ENCODE measurements at places on chromosomes 1 and 21. TPM values are rescaled to one million over a fixed set of nuclear protein-coding genes. Genes with fewer than 3 reads are reported as not detected.

RGSL1 gene
- total RNA-seq = not detected

MATN1 gene
- total RNA-seq = not detected

CDK18 gene
- total RNA-seq = not detected

RSPO1 gene
- total RNA-seq = not detected

OR2T33 gene
- not detected for total RNA-seq

NCF2 gene
- 0.07 TPM for total RNA-seq

ST3GAL3 gene
- total RNA-seq = 17.1 TPM

KLHDC7A gene
- total RNA-seq = not detected

FCGR2B gene
- not detected for total RNA-seq

DNA sequence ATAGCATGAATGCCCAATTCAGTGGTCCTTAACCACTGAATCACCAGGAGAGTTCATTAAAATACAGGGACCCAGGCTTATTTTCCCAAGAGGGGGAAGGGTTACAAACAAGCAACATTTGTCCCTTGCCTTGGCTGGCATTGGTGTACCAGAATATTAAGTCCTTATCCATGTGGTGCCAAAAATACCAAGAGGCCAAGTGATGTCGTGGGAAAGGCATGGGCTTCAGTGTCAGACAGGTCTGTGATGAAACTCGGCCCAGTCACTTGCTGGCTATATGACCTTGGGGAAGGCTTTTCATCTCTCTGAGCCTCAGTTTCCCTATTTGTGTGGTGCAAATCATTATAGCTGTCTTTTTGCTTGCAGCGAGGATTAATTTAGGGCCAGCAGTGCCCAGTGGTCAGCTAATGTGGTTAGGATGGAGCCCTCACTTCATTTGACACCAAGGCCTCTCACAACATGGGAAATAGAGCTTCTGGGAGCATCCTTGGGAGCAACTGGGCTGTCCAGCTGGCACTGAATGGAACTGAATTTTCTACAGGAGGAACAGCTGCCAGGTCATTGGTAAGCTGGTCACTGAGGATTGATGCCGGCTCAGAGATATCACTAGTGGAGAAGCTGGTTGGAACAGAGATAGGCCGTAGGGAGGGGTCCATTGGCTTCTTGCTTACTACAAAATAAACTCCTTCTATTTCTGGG, 77.2 kb upstream of the PPP2R5A start:
- DNase-seq = no peak

DNA sequence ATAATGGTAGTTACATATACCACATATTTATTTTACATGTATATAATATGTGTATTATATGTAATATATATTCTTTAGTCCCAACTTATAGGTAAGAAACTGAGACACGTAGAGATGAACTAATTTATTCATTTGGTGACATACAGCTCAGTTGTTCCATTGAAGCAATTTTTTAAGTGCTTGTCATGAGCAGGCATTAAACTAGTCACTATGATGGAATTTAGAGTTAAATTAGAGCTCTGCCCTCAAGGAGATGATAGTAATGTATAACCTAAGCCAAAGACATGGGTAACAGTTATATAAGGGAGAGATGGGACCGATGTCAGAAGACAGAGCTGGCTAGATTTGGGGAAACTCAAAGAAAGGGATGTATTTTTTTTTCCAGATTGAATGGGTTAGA, 83.0 kb downstream of the ST6GALNAC5 start:
- DNase-seq = no peak

DNA sequence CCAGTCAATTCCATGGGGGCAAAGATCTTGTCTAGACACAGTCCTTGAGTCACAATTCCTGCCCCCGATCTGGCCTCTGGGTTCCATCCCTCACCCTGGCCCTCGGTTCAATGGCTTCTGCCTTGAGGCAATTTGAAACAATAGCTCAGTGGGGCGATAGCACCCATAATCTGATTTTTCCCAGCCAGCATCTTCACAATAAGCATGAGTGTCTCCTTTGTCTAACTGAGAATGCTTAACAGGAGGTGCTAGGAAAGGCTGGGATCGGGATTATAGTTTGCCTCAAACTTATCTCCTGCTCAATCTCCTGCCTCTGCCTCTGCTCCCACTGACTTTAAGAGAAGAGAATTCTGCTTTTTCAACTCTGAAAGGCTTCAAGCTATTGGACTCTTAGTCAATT, 293.9 kb upstream of the PROX1 start:
- no peak for DNase-seq

- DNase-seq = no peak
These were observed 3.7 kb upstream of the SAMD11 start for GRCh38 chr1:920010-920409.

- no peak for DNase-seq
These were observed 35.8 kb upstream of the RIPK4 start for GRCh38 chr21:41802684-41803083.

- no peak for DNase-seq
These were observed 48.3 kb downstream of the FGGY start for GRCh38 chr1:59345221-59345620.

- no peak for DNase-seq
These were observed 20.6 kb upstream of the ELOA start for GRCh38 chr1:23722652-23723051.

DNA sequence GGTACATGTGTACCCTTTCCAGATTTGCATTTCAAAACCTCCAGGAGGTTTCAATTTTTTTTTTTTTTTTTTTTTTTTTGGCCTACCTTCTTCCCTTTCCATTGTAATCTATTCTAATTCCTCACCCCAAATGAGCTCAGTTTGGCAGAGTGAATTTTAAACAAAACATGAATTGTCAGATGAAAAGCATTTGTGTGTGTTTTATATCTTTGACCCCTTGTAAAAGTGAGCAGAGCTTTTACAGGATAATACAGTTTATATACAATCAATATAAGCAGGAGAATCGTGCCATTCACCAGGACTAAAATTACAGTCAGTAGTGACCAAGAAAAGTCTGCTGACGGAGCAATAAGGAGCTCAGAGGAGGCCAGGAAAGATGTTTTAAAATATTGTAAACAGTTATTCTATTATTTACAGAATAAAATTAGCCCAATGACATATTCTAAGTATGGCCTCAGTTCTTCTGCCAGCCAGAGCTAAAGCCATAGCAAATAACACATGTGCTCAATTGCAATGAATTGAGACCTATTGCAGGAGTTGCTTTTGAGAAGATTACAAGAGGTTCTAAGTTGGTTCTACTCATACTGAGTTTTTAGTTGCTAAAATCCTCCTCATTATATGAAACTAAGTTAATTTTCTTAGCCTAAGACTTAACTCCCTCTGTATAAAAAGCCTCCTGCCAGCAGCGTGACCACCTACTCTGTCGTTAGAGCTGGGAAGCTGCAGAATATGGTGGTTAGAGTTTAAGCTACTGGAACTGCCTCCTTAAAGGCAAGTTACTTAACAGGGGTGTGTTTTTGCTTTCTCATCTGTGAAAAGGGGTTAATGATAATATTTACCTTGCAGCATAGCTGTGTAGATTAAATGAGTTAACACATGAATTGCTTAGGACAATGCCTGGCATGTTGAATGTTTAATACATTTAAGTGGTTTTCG, 50.8 kb upstream of the ZNF326 start:
- no peak for DNase-seq

- no peak for DNase-seq
These were observed 620.4 kb upstream of the BEND5 start for GRCh38 chr1:49397086-49397485.

GRCh38 chr1:172557270-172557669, 24.3 kb downstream of the SUCO start:
- no peak for DNase-seq

GRCh38 chr1:205003358-205004131, 39.5 kb upstream of the CNTN2 start:
- no peak for DNase-seq

DNA sequence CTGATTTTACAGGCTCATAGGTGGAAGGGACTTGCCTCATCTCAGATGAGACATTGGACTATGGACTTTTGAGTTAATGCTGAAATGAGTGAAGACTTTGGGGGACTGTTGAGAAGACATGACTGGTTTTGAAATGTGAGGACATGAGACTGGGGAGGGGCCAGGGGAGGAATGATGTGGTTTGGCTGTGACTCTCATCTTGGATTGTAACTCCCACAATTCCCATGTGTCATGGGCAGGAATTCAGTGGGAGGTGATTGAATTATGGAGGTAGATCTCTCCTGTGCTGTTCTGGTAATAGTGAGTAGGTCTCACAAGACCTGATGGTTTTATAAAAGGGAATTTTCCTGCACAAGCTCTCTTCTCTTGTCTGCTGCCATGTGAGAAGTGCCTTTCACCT, 20.8 kb downstream of the SCYL3 start:
- DNase-seq = no peak

DNA sequence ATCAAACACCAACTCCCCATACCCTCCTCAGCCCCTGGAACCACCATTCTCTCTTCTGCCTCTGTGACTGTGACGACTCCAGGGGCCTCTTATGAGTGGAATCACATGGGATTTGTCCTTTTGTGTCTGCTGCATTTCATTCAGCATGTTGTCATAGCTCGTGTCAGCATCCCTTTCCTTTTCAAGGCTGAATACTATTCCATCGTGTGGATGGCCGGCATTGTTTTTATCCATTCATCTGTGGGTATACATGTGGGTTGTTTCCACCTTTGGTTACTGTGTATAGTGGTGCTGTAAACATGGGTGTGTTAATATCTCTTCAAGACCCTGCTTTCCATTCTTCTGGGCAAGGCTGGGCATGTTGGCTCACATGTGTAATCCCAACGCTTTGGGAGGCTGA, 17.1 kb upstream of the OBSCN start:
- no peak for DNase-seq

GRCh38 chr1:32539584-32540571, 651 bp downstream of the ZBTB8A start:
- no peak for DNase-seq

- no peak for DNase-seq
These were observed 102.9 kb downstream of the PTPRC start for GRCh38 chr1:198741744-198742143.
